ENCODE measurements at places on chromosomes 13 and 19.

GRCh38 chr19:47267350-47267759 is 7.3 kb upstream of the INAFM1 start:
- DNase-seq = peak; percentile 85

DNA sequence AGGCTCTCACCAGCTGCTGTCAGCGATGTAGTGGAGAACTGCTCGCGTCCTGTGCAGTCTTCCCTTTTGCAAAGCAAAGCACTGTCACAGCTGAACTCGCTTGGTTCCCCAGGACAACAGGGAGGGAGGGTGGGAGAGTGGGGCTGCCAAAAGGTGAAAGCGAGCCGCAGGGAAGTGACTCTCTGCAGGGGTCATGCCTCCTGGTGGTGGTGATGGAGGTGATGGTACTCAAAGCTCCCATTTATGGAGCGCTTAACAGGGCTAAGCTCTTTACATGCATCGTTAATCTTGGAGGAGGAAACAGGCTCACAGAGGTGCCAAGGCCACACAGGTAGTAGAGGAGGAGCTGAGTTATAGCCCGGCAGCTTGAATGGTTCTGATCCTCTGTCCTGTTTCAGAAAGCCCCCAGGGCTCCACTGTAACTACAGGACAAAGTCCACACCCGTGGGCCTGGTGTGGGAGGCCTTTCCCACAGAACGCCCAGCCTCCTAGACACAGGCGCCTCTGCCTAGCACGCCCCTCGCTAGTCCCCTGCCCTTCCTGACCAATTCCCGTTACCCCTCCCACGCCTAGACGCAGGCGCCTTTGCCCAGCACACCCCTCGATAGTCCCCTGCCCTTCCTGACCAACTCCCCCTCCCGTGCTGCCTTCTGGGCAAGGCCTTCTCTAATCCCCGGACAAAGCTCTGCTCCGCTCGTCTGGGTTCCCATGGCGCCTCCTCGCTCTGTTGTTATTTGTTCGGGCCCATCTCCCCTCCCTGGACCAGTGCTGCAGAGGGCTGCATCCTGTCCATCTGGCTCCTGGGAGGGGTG is 10.7 kb downstream of the PPP1R37 start:
- DNase-seq = no peak

- DNase-seq = no peak
Measured at GRCh38 chr13:34944274-34944634, 2.2 kb downstream of the NBEA start.

- peak; percentile 45 for DNase-seq
Measured at GRCh38 chr19:54662730-54663129, at the start of gene LILRB4. TSS of gene LILRB4 (plus strand) at chr19:54662985. CDS start at chr19:54663034, 49 bp downstream.

DNA sequence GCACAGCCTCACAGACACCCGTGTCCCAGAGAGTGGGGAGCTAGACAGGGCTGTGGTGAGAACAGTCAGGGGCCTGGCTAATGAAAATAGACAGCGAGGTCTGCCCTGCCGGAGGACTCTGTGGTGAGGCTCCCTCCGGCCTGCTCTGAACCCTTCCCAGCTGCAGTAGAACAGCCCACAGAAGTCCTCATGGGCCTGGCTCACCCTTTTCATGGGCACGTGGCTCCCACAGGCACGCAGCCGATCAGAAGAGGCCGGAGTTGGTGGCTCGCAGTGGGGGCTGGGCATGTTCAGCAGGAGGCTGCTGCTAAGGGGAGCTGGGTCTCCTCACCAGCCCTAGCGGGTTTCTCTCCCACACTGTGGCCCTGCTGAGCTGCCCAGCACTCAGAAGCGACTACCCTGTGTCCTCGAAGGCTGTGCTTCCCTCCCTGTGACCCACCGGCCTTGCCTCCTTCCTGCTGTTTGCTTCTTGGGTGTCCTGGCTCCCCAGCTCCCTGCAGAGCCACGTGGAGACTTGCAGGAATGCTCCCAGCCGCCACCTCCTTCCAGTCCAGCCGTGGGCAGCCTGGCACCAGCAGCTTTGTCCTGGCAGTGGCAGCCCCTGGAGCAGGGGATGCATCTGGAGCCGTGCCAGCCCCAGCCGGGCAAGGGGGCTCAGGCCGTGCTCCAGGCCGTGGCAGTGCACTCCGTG is 138.7 kb downstream of the KDM4B start:
- DNase-seq = no peak

- DNase-seq = no peak
Measured at GRCh38 chr19:16559780-16560276, 12.4 kb downstream of the SLC35E1 start.

DNA sequence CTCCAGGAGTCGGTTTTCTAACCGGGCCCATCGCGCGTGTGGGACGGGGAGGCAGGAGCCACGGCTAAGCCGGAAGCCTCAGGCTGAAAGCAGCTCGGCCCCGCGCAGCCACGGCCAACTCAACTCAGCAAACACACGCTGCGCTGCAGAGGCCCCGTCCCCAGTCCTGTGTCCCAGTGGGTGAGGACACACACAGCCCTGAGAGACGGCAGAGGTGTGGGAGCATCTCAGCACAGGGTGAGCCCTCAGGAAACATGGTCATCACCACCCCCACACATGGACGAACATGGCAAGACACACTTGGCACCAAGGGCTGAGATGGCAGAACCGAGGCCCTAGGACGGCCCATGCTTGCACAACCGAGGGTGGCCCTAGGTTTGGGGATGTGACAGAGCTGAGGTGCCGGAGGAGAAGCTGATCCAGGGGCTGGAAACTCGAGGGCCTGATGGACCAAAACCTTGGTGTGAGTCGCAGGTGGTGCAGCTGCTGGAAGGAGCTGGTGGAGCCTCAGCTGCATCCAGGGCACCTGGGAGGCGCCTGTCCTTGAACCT is 29.0 kb upstream of the C13orf46 start:
- no peak for DNase-seq
